ENCODE measurements at places on chromosomes 7 and 10.

DNA sequence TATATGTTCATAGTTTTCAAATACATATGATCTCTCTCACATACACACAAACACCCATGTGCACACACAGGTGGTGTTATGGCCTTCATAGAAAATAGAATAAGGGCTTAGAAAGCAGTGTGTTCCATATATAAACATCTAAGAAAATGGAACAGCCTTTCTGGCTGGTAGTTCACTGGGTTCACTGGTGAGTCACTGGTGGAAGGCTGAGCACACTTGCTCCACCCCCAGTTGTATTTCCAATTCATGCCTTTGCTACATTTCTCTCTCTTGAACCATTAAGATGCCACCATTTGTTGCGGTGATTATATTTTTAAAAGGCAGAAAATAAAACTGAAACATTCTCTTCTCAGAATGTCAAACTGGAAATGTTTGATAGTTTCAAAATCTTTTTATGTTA, 252.1 kb downstream of the GLI3 start:
- no peak for DNase-seq

GRCh38 chr10:77685432-77685831, 47.8 kb upstream of the KCNMA1 start:
- DNase-seq: no peak

DNA sequence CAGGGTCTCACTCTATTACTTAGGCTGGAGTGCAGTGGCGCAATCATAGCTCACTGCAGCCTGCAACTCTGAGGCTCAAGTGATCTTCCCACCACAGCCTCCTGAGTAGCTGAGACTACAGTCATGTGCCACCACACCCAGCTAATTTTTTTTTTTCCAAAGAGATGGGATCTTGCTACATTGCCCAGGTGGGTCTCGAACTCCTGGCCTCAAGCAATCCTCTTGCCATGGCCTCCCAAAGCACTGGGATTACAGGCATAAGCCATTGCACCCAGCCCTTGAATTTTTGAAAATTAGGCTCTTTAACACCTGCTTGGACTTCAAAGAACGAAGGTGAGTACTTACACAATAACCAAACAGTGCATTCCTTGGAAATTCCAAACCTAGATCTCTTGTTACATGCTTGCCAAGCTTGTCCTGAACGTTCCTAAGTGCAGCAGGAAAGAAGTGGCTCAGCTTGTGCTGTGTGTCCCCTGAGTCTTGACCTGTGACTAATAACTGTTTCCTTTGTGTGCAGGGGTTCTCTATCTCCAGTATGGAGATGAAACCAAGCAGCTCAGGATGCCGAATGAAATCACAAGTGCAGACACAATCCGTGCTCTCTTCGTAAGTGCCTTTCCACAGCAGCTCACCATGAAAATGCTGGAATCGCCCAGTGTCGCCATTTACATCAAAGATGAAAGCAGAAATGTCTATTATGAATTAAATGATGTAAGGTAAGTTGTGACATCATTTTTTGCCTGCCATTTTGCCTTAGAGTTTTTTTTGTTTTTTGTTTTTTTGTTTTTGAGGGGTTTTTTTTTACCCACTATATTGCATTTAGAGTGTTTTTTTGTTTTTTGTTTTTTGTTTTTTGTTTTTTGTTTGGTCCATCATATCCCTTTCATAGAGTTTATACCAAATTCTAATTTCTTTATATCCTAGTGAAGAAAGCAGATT, 223.8 kb downstream of the KIAA1217 start:
- DNase-seq: no peak

DNA sequence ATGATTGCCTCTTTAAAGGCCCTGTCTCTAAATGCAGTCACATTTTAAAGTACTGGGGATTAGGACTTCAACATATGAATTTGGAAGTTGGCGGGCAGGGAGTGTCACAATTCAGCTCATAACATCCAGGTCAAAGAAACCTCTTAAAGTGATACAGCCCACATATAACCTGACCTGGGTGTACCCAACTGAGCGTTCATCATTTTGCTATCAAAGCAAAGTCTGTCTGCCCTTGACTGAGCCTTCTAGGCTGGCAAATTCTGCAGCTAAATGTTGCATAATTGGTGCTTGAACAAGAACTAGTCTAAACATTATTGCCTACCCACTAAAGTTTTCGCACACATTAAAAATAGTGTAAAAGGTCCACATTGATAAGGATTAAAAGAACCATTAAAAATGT, 3.7 kb downstream of the MSRB2 start:
- DNase-seq: no peak

DNA sequence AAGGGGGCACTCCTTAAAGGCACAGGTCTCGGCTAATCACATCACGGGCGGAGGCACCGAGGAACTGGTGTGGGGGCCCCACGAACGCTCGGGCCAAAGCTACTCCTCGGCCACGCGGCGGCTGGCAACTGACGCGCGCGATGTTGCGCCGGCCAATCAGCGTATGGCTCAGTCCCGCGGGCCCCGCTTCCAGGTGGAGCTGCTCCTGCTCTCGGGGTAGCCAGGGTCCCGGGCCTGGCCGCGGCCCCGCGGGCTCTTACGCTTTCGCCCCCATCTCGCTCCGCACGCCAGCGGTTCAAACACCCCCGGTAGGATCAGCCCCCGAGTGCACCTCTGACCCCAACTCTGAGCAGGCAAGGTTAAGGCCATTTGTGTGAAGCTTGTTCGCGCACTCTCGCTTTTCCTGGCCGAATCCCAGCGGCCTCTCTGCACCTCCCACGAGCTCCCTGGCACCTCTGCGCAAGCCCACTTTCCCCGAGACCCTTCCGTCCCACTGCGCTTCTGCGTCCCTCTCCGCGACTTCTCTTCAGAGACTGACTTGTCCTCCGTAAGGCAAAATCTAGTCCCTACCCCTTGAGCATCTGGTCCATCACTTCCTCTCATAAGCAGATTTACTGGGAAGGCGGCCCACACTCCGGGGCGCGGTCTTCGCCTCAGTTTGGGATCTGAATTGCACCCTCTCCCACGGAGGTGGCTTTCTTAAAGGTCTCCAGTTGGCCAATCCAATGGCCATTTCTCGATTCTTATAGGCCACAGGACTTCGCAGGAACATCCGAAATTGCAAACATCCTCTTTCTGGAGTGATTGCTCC, 200.9 kb upstream of the TBX20 start:
- no peak for DNase-seq

DNA sequence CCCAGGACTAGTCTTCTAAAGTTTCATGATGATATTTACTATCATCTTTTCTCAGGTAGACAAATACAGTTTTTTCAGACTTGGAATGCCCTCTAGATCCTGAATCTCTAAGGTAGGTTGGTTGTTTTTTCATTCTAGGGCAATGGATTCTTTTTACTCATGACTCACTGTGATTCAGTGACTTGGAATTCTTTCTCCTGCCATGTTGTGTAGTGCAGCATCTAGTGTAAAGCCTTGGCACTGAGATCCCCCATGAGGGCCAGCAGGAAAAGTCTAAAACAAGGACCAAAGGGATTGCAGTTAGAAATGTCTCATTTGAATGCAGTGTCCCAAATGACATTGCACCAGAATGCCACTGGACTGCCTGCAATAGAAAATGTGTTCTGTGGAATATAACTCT, 430.4 kb downstream of the NEBL start:
- DNase-seq: no peak

DNA sequence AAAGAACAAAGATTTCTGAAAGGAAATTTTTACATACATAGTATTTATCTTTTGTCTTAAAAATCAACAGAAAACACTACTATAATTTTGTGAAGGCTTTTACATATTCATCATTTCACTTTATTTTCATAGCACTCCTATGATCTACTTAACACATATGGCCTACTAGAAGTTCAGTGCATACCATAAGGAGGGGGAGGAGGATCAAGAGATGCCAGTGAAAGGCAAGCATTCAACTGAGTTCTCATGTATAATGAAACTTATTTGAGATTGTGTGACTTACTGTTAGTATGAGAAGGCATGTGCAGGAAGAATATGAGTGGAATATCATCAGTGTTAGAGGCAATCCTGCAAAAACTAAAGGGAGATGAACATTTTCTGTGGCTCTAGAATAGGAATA, 10.6 kb downstream of the BRAF start:
- no peak for DNase-seq

GRCh38 chr10:489330-489729, 200.1 kb downstream of the DIP2C start:
- DNase-seq: no peak

DNA sequence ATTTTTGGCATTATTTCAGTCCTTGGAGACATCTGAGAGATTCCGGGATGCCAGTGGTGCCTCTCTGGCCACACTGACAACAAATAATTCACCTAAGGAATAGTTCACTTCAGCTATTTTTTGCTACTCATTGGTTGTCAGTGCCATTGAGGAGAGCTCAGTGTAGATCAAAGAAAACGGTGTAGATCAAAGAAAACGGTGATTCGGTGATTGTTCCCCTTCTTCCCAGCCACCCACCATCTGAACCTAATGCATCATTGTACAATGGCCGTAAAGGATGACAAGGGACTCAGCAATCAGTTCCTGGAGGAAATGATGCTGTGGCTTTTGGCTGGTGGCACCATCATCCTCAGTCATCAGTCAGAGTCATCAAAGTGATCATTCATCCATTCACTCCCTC, 80.6 kb downstream of the PTPRZ1 start:
- no peak for DNase-seq

GRCh38 chr10:36577126-36577525, 548.3 kb upstream of the ANKRD30A start:
- no peak for DNase-seq

DNA sequence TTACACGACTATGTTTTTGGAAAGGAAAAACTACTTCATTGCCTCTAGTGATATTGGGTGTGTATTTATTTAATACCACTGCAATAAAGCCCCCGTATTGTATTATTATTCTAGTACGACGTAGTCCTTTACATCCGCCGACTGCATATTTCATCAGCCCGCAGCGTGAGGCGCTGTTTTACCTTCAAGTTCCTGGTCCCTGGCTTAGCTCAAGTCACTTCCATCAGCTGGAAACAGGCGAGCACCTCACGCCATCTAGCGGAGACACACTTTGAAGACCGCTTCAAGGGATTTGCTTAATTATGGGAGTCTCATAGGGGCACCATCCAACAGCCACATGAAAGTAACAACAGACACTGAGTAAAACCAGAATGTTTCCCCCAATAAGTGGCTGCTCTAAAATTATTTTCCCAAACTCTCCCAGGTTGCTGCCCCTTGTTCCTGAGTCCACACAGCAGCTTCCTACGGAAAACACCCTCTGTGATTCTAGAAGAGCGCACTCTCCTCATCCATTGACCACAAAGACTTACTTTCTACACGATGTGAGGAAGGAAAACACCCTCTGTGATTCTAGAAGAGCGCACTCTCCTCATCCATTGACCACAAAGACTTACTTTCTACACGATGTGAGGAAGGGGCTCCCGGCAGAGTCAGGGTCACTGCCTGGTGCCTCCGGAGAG, 15.7 kb upstream of the ITIH2 start:
- DNase-seq: peak; percentile 83

- no peak for DNase-seq
Observed at GRCh38 chr10:6563731-6564130, 16.3 kb downstream of the PRKCQ start.

DNA sequence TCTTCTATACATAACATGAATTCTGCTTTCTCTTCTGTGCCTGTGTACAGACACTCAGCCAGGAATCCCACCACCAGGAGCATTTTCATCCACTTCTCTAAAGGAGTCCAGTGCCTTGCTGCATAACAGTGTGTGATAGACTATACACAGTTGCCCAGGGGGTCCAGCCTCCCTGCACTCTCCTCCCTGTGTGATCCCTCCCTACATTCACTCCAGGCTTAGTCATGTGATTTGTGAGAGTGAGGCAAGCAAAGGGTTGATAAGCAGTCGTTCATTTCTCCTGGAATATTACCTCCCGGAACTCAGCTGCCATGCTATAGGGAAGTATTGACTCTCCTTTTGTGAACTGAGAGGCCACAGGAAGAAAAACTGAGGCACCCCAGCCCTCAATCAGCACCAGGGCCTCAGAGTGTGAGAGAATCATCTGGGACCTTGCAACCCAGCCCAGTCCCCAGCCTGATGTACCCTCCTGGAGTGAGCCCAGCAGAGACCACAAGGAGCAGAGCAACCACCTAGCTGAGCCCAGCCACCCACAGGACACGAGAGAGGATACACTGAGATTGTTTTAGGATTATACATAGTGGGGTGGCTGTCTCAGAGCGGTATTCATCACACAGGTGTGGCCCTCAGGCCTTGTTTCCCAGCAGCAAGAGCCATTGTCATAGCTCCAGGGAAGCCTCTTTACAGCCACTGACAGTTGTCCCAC, 45.0 kb upstream of the EEPD1 start:
- DNase-seq: no peak

- DNase-seq: no peak
Observed at GRCh38 chr10:32065856-32066255, 9.6 kb upstream of the KIF5B start.

- DNase-seq: no peak
Observed at GRCh38 chr10:119268428-119268827, 61.1 kb downstream of the GRK5 start.

- no peak for DNase-seq
Observed at GRCh38 chr7:140624392-140625191, 16.0 kb downstream of the DENND2A start.

- no peak for DNase-seq
Observed at GRCh38 chr7:876972-877311, 588 bp downstream of the GET4 start.

DNA sequence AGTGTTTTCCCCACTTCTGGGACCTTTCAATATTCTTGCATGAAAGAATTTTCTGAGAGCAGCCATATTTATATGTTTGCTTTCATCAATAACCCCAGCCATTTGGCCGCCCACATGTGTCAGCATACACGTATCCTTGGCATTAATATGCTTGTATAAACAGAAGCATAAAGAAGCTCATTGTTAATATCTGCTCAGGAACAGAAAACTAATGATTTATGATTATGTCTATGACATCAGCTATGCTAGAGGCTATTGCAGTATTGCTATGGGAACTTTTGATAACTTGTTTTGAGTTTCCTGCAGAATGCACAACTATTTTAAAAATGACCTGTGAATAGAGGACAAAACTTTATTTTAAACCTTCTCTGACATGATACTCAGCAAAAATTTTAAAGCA, 300.9 kb upstream of the MTPN start:
- DNase-seq: no peak

GRCh38 chr7:111763221-111763801, 201.0 kb upstream of the IMMP2L start:
- DNase-seq: no peak

GRCh38 chr10:37436357-37436756, 311.0 kb downstream of the ANKRD30A start:
- DNase-seq: no peak

DNA sequence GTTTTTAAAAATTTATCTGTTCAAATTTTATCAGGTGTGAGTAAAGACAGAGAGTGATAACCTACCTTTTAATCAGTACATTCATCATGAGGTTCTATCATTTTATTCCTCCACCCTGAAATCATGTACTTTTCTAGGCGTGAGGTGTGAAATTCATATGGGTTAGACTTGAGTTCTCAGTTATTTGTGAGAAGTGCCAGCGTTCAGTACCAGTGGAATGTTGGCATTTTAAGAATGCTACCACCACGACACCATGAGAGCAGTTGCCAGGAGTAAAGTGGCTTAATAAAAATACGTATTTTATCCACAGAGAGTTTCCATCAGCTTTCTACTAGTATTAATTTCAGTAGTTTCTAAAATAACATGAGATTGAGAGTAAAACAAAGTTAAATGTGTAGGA, 104.1 kb upstream of the FERD3L start:
- DNase-seq: no peak

GRCh38 chr10:84321902-84322301, 6.5 kb upstream of the CCSER2 start:
- DNase-seq: no peak

All from stimulated activated CD4-positive, alpha-beta T cell treated with anti-CD3 and anti-CD28 coated beads, Interleukin-1b, Interleukin-23, amount 100 ng/mL, for 48 hours (primary cell).